NCI-H82 (cell line): ENCODE measurements at places on chromosomes 2 and 18.

DNA sequence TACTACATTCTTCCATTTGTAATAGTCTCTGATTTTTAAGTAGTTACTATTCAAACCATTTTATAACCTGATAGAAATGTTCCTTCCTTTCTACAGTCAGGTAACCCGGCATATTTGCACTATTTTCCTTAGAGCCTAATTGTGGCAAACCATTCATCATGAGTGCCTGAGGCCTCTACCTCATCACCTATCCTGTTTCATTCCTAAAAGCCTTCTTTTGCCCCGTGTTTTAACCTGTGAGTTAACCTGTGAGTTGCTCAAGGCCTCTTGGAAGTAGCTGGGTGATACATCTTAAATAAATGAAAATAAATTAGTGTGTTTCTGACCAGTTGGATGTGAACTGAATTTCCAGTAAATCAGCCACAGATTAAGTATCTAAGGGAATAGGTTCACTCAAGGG, 6.5 kb upstream of the KLHL29 start:
- no peak for DNase-seq

DNA sequence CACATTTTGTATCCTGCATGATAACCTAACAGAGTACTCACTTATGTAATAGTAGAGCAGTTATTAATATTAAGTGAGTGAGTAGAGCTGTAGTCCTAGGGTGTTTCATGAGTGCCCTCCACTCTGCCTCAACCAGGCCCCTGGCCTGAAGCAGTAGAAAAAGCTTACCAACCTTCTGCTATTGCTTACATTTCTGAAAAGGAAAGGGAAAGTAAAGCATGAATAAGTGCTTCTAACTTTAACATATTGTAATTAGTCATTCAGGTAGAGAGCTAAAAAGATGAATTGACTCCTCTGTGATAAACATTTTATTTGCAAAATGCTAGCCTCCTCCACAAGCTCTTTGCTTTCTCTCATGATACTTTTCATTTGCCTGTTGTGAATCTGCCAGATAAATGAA, 94.7 kb upstream of the RPE start:
- DNase-seq: no peak

- no peak for DNase-seq
Observed at GRCh38 chr2:37243435-37243834, 12.0 kb downstream of the NDUFAF7 start.

DNA sequence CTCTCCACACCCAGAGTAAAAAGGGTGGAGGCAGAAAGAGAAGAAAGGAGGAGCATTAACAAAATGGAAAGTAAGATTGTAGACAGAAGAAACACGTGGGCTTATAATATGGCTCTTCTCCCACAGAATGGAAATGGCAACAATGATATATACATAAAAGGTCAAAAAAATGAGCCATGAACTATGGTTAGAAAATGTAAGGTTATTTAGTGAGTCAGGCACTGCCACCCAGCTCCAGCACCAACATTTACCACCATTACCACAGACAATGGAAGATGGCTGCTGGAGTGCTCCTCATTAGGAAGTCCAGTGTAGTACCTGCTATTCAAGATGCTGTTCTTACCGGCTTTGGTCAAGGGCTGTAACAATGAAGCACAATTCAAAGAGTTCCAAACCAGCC, 258.0 kb downstream of the ZEB2 start:
- DNase-seq: no peak

DNA sequence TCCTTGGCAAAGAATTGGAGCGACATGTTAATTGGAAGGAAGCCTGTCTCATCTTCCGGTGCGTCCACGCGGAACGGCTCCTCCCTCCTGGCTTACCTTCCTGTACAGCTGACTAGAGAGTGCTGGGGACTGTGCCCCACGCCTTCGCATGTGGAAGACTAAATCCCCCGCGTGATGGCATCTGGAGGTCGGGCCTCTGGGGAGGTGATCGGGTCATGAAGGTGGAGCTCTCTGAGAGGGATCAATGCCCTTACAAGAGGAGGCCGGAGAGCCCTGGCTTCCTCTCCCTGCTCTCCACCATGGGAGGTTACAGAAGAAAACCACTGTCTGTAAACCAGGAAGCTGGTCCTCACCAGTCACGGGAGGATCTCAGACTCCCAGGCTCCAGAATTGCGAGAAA, 104.1 kb upstream of the OTOS start:
- DNase-seq: no peak

DNA sequence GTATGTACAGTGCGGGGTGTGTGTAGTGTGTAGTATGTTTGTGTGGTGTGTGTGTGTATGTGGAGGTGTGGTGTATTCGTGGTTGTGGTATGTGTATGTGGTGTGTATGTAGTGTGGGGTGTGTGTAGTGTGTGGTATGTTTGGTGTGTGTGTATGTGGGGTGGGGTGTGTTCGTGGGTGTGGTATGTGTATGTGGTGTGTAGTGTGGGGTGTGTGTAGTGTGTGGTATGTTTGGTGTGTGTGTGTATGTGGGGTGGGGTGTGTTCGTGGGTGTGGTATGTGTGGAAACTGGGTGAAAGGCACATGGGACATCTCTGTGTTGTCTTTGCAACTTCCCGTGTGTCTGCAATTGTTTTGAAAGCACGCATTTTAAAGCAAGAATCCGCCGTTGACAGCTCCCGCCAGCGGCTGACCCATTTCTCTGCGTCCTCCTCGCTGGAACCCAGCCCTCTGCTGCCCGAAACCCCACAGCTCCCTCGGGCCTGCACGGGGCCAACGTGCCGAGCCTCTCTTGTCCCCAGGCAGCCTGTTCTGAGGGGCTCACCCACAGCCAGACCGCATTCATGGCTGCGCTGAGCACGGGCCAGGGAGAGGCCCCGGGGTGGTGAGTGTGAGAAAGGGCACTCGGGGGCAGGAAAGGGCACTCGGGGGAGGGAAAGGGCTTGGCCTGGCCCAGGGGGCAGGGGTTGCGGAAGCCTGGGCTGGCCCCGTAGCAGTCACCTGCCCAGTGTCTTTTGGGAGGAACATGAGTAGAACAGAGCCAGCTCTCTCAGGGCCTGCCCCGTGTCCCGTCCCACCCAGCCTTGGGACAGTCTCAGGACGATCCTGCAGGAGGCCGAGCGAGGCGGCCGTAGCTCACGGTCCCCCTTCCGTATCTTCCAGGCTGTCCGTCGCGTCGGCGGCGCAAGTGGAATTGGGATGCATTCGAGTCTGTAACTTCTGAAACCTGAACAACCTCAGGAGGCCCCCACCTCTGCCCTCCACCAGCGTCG, 61.4 kb downstream of the TWIST2 start:
- no peak for DNase-seq

DNA sequence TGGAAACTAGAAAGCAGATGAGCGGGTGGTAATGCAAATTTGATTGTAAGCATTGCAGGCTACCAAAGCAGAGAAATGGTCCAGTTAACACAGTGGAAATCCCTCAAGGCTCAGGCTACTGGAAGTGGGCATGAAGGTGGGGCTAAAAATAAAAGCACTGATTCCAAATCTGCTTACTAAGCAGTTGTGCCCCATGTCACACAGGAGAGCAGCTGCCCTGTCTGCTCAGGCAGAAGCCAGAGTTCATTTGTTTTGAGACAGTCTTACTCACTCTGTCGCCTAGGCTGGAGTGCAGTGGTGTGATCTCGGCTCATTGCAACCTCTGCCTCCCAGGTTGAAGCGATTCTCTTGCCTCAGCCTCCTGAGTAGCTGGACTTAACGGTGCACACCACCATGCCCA, 42.5 kb upstream of the TSPYL6 start:
- no peak for DNase-seq

DNA sequence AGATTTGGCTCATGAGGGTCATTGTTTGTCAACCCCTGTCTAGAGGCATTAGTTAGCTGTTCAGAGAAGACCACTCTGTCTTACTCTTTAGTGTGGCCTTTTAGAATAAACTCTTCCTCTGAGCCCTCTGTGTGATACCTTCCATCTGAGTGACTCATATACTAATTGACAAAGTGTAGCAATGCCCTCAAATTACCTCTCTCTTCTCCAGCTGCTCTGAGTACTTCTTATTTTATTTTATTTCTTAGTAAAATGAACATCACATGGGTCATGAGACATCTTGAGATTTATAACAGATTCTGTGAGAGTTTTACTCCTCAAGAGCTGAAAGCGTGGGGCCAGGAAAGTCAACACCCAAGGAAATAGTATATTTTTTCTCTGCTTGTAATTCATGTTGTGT, 67.4 kb downstream of the KCTD18 start:
- no peak for DNase-seq

- DNase-seq: no peak
Observed at GRCh38 chr18:79405781-79406575, 10.2 kb downstream of the NFATC1 start.

DNA sequence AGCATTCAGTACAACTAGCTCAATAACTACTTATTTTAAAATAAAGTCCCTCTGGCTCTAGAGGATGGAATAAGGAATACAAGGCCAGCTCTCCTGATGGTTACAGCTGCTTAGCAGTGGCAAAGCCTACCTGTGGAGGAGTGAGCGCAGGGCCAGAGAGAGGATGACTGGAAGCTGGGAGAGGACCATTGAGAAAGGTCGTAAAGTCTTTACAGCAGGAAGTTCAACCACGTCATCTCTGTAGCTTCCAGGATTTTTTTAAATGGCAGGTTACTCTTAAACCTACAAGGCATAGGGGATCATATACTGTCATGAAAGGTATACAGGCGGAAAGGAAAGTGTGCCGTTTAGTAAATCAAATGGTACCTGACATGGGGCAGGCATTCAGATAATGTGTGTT, 26.3 kb downstream of the ANXA4 start:
- no peak for DNase-seq

GRCh38 chr2:123958011-123958410, 67.1 kb upstream of the CNTNAP5 start:
- no peak for DNase-seq

DNA sequence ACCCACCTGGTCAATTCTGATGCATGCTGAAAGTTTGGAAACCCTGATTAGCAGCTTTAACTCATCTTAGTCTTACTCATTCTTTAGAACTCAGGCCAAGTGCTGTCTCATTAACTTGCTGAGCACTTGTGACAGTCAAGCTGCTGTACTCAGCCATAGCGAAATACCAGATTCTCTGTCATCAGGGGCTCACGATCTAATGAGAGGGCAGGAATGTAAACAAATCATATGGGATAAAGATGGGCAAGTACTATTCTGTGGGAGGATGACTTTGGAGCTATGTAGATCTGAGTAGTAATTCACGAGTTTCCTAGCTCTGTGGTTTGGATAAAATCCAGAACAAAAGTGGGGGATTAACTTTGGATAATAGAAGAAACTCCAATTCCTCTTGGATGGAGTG, 376.6 kb downstream of the HRH4 start:
- DNase-seq: no peak

DNA sequence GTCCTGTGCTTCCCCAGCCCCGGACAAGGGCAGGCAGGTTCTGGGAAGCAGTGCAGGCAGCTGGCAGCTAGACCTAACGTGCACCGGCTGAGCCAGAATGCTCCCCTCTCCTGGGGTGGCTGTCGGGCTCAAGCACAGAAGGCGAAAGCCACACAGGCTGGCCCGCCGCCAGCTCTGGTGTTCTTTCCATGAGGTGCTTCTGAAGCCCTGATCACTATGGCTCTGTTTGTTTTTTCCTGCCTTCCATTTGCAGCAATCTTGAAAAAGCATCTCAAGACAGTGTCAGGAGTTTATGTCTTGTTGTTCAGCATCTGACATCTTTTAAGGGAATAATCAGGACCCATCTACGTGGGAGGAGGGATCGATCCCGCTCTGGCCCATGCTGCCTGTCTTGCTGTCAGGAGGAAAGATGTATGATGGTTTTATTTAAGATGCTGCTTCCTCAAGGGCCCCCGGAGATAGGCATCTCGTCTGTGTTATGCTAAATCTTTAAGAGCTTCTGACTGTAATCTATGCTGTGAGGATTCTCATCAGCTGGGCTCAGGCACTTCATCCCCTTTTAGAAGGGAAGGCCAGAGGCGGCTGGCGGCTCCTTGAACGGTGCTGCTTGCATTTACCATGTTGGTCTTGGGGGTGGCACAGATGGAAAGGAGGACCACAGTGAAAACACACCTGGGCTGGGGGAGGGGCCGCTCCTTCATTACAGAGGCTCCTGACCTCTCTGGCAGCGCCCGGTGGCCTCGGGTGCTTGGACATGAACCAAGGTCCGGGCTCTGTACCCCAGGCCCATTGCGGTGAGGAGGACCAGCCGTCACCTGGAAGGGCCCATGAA, 118.5 kb upstream of the HDAC4 start:
- DNase-seq: no peak

DNA sequence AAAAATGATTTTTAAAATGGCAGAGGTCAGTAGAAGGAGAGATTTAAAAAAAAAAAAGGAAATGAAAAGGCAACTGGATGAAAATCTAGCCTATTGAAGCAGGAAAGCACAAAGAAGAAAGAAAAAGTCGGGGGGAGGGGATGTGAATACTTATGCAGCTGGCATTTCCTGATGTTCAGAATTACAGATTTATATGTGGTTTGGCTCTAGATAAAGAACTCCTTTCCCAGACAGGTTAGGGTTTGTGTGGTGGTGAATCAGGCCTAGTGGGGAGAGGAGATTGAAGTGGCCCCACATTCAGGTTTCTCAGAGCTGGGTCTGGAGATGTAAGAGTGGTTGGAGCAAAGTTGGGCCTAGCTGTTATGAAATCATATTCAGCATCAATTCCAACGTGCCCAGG, 394.4 kb downstream of the FIGN start:
- no peak for DNase-seq

GRCh38 chr2:155770516-155770915, 562.0 kb downstream of the NR4A2 start:
- DNase-seq: no peak

- peak; percentile 85 for DNase-seq
Observed at GRCh38 chr2:46489423-46490174, 10.2 kb downstream of the TMEM247 start.

DNA sequence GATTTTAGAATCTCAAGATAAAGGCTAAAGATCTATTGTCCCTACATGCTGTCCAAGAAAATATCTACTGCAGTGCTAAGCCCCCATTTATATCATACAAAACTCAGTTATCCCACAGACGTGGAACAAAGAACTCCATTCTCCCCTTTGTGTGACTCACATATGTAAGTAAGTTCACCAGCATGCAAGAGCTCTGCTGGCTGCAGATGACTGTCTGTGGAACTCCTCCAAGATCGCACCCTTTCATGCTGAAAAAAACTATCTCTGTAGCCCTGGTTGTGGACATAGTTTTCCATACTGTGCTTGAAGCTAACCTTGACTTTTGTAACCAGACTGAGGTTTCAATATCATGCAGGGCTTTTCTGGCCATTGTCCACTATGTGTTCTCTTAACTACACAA, 207.1 kb downstream of the ZNF521 start:
- DNase-seq: no peak
